Bronchial smooth muscle cell (primary cell): ENCODE measurements at places on chromosomes 2 and 18. TPM values are rescaled to one million over a fixed set of nuclear protein-coding genes. Genes with fewer than 3 reads are reported as not detected.

TXNDC2 gene
- 0.16 TPM in 1 of 2 replicates, not detected in the other for total RNA-seq

IL1F10 gene
- not detected in 2 replicates for total RNA-seq

SP5 gene
- total RNA-seq, result not detected in 2 replicates

CCDC141 gene
- total RNA-seq, result 0.32 TPM in 1 of 2 replicates, not detected in the other

RAB6C gene
- total RNA-seq, result not detected in 2 replicates

CNTNAP5 gene
- total RNA-seq, result not detected in 2 replicates

APOB gene
- total RNA-seq, result under 0.01 TPM in 1 of 2 replicates, not detected in the other

TTC39C gene
- total RNA-seq, result 13.4 and 28.2 TPM in 2 replicates

NCKAP5 gene
- total RNA-seq, result 0.52 and 1.1 TPM in 2 replicates

PLA2R1 gene
- total RNA-seq, result 13.6 and 18.1 TPM in 2 replicates

KIAA2012 gene
- total RNA-seq, result not detected in 2 replicates

EGR4 gene
- total RNA-seq, result under 0.01 TPM in 1 of 2 replicates, not detected in the other

SERPINB12 gene
- not detected in 2 replicates for total RNA-seq

ZNF804A gene
- 0.86 and 4.7 TPM in 2 replicates for total RNA-seq

CPLX4 gene
- not detected in 2 replicates for total RNA-seq

TCF23 gene
- not detected in 2 replicates for total RNA-seq

HOXD13 gene
- not detected in 2 replicates for total RNA-seq

LRP1B gene
- total RNA-seq, result under 0.01 TPM in 1 of 2 replicates, not detected in the other

POTEJ gene
- not detected in 2 replicates for total RNA-seq

FBXO48 gene
- total RNA-seq, result 0.26 and 0.32 TPM in 2 replicates

SLC38A11 gene
- 0.09 and 0.47 TPM in 2 replicates for total RNA-seq

CMPK2 gene
- total RNA-seq, result 0.17 and 0.47 TPM in 2 replicates

CTAGE1 gene
- not detected in 2 replicates for total RNA-seq

EVX2 gene
- not detected in 2 replicates for total RNA-seq

TBR1 gene
- not detected in 2 replicates for total RNA-seq

GPR55 gene
- total RNA-seq, result not detected in 2 replicates

UGT1A10 gene
- total RNA-seq, result not detected in 2 replicates

IL37 gene
- not detected in 2 replicates for total RNA-seq

RBKS gene
- 2.7 and 3.9 TPM in 2 replicates for total RNA-seq

CENPA gene
- 0.26 and 1.6 TPM in 2 replicates for total RNA-seq

SLC25A12 gene
- total RNA-seq, result 17.5 and 21.6 TPM in 2 replicates

PNKD gene
- total RNA-seq, result 18.3 and 29.5 TPM in 2 replicates

C1QL2 gene
- not detected in 2 replicates for total RNA-seq

DNAJC5G gene
- total RNA-seq, result not detected in 2 replicates

CBLN2 gene
- not detected in 2 replicates for total RNA-seq

UBE2F gene
- total RNA-seq, result 35.1 and 50.5 TPM in 2 replicates

CRIM1 gene
- total RNA-seq, result 63.9 and 74.7 TPM in 2 replicates

FN1 gene
- total RNA-seq, result 2,780 and 3,784 TPM in 2 replicates

MTLN gene
- 48.9 and 54.7 TPM in 2 replicates for total RNA-seq

MROH2A gene
- under 0.01 TPM in 1 of 2 replicates, not detected in the other for total RNA-seq

ADCY3 gene
- 41.9 and 67.2 TPM in 2 replicates for total RNA-seq
